ENCODE measurements at places on chromosomes 5 and 9.

- peak; percentile 37 for DNase-seq
These were observed 57.9 kb downstream of the DIAPH1 start for GRCh38 chr5:141560725-141561483.

GRCh38 chr9:34592895-34593601 lies 3.5 kb upstream of the CNTFR start:
- DNase-seq: no peak

DNA sequence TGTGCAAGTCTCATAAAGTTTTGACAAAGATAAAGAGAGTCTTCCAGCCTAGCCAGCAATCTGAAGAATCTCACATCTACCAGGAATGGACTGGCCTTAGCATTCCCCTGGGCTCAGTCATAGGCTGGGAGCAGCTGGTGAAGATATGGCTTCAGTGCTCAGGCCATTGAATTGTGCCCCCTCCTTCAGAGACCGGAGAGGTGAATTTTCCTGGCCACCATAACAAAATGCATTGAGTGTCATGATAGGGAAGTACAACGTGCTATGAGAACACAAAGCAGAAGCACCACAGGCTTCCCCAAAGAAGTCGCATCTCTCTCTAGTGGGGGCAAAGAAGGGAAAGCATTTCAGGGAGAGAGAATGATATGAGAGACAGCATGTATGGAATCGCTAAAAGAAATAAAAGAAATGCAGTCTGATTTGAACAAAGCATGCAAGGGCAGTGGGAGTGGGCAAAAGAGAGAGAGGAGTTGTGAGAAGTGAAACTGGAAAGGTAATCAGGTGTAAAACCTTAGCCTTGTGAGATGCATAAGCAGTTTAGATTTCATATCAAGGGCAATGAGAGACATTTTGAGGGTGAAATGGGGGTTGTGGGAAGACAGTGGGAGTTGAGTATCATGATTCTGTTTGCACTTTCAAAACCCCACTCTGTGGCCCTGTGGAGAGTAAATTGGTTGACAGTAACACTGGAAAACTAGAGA lies 57.1 kb upstream of the NMUR2 start:
- DNase-seq: no peak

DNA sequence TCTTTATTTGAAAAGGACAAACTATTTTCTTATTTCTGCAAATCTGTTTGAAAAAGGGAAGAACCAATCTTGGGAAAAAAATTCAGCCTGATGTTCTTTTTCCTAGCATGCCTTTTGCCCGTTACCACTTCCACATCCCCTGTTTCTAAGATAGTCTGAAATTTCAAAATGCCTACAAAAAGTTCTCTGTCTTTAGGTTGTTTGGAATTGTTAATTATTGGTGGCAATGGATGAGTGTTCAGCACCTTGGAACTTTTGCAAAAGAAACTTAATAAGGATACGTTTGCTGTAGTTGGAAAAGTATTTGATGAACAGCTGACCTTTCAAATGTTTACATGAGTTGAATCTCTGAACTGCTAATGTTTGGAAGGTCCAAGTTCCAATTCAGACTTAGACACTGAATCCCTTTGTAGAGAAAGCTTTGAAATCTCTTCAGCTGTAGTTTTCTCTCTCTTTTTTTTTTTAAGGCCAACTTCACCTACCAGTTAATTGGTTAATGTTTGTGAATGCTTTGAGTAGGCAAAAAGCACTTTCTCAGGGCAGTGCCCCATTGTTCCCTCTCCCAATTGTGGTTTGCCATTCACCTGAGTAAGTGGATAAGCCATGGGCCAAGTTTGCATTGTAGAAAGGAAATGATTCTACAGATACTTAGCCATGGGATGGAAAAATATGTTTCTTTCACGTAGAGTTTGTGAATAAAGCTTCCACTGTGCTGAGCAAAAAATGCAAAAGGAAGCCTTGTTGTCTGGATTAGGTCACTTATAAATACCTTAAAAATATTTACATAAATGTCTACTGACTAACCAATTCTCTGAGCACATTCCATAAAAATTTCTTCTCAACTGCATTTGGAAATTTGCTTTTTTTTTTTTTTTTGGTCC lies 156.4 kb upstream of the ELL2 start:
- DNase-seq: no peak

GRCh38 chr5:108637134-108637533 lies 110.6 kb upstream of the FER start:
- no peak for DNase-seq

- DNase-seq: no peak
These were observed 14.9 kb downstream of the COL5A1 start for GRCh38 chr9:134656334-134657006.

- no peak for DNase-seq
These were observed 1.5 kb upstream of the SLC6A19 start for GRCh38 chr5:1199649-1200494.

DNA sequence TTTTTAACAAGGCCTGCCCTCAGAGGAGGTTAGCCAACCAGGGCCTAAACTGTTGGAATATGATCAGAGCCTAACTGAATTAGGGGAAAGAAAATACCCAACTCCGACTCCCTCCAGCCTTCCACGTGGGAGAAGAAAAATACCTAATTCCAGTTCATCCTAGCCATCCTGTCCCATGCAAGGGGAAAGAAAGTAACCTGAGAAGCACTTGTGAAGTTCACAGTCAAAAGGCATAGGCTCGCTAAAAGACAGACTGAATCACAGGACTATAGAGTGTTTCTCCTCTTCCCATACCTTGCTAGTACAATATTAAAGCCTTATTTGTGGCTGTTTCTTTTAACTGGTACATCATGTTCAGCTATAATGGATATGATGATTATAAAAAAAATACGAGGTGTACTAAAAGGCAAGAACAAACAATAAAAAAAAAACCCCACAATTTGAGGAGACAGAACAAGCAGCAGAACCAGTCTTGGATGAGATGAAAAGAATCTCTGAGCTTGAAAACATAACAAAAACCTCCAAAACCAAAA lies 18.0 kb upstream of the ATP10B start:
- no peak for DNase-seq

DNA sequence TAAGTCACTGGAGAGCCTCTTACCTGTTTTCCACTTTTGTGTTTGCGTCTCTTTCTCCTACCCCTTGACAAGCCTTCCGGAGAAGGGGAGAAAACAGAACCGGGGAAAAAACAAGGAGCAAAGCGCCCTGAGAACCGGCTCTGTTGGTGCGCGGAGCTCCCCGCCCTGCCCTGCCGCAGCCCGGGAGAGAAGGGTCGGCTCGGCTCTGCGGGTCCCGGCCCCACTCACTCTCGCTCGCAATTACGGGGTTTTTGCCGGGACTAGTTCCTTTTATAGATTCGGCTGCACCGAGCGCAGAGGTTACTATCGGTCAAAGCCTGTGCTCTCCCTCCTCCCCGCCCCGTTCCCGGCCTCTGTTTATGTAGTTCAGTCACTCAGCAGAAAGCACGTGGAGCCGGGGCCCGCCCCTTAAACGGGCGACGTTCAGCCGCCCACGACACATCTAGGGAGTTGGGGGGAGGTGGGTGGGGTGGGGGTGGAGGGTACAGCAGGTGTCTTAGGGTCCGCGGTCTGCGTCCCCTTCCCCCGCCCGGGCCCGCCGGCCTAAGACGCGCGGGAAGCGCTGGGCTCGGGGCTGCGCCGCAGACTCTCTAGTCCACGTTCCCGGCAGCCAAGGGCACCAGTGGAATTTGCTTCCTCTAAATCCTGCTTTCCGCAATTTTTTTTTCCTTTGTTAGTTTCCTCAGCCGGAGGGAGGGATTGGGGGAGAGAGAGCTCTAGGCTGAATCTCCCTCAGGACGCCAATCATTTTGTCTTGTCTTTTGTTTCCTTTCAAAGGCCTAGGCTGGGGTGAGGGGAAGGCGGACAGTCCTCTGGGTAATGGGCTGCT lies at the start of gene ABCA1:
ABCA1 (minus strand) TSS at position 244 of the 829 bp plus-strand sequence. CDS start 24,476 bp downstream, outside the sequence.
- DNase-seq: peak; percentile 24

- DNase-seq: no peak
These were observed 175.9 kb downstream of the ERCC6L2 start for GRCh38 chr9:96051423-96051822.

GRCh38 chr5:1243487-1244130 lies 18.4 kb downstream of the SLC6A18 start:
- DNase-seq: no peak

- DNase-seq: no peak
These were observed 9.5 kb downstream of the KCNV2 start for GRCh38 chr9:2726650-2727340.

DNA sequence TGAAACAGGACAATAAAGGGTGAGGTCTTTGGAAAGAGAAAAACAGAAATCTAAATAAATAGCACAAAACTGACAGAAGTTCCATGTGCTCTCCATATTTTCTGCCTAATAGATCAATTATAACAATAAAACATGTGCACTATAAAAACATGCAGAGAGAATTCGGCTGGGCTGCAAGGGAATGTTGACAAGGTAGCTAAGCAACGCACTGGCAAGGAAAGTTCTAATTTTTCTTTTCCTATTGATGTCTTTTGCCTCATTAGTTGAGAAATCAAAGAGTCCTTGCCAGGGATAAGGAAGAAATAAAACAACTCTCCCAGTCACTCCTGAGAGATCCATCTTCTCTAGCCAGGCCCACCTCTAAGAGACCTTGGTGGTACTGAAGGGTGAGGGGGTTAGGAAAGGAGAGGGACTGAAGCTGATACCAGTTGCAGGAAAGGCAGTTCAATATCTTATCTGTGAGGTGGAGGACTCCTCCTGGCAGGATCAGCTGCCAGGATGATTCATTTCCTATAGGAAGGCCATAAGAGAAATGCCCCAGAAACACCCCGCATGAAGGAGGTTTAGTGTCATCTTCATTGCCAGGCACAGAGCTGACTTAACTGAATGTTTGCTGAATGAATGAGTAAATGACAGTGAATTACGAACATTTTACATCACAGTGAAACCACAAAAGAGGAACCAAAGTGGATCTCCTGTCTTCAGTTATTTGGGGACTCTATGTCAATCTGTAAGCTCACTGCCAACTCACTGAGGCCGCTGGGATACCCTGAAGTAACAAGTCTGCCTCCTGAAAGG lies 63.7 kb upstream of the IFNK start:
- DNase-seq: peak; percentile 86

GRCh38 chr5:147454996-147455677 lies 54.7 kb downstream of the DPYSL3 start:
- no peak for DNase-seq

- DNase-seq: no peak
These were observed 158.8 kb downstream of the C9orf152 start for GRCh38 chr9:110048976-110049698.

DNA sequence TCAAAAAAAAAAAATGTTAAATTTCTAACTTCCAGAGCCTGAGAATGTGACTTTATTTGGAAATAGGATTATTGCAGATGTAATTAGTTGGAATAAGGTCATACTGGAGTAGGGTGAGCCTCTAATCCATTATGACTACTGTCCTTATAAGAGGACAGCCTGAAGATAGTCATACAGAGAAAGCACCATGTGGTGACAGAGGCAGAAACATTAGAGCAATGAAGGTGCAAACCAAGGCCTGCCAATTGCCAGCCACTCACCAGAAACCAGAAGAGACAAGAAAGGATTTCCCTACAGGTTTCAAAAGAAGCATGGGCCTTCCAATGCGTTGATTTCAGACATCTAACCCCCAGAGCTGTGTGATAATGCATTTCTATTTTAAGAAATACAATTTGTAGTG lies 659.2 kb upstream of the CHD1 start:
- DNase-seq: no peak

DNA sequence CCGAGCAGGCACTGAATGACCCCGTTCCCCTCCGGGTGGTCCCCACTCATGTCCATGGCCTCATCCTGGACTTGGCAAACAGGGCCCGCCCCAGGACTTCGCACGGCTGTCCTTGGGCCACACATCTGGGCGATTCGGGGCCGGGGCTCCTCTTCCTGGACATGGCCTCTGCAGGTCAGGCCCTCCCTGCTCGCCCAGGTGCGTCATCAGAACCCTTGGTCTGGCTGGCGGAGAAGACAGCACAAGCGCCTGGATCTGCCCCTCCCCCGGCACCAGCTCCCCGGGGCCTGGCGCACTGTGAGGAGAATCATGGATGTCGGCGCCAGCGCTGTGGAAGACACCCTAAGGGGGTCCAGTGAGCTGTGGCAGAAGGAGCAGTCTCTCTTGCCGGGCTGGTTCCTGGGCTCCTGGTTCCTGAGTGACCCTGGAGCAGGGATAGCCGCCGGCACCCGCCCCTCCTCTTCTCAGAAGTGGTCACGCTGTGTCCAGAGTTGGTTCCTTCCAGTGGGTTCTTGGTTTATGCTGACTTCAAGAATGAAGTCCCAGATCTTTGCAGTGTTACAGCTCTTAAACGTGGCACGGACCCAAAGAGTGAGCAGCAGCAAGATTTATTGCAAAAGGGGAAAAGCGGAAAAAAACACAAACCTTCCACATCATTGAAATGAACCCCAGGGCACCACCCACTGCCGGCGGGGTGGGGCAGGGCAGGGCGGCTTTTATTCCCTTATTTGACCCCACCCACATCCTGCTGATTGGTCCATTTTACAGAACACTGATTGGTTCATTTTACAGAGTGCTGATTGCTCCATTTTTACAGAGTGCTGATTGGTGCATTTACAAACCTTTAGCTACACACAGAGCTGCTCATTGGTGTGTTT lies 25.9 kb upstream of the SLC12A7 start:
- DNase-seq: no peak

GRCh38 chr5:148685520-148686134 lies 31.3 kb upstream of the HTR4 start:
- DNase-seq: no peak

- no peak for DNase-seq
These were observed 282.2 kb downstream of the CWC27 start for GRCh38 chr5:65050826-65051498.

DNA sequence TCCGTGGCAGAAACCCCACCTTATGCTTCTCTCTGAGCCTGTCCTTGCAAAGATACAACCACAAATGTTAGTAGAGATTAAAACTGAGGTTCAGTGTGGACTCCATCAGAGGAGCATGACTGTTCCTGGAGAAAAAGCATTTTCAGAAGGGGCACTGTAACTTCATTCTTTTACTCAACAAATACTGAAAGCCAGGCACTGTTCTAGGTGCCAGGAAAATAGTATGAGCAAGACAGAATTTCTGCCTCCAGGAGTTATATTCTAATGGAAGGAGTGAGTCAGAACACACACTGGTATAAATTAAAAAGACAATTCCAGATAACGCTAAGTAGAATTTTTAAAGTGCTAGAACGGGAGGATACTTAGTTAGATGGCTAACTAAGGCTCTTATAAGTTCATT lies 251.4 kb upstream of the GAS1 start:
- DNase-seq: no peak

DNA sequence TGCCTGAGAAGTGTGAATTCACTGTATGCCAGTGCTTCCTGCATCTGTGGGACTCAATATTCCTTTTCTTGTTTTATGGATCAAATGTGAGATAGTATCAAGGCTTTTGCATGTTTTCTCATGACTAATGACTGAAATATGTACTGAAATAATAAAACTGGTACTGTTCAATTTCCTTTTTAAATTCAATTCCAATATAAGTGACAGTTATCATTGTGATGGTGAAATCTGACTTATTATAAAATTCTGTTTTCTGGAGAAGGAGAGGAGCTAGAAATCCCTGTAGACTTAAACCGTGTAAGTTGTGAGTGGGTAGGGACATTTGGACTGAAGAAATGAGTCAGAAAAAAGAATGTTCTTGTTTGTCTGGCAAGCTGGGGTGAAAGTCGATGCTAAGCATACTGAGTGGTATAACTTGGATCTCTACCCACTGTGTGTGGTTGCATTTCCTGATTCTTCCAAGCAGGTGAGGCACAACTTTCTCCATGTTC lies 245.2 kb downstream of the EFNA5 start:
- no peak for DNase-seq

All from bone marrow (tissue), 2 donors.